KG1 (cell line): ENCODE measurements at places on chromosomes 16 and 17.

- no peak for DNase-seq
These were observed 10.5 kb downstream of the PIMREG start for GRCh38 chr17:6454495-6455320.

GRCh38 chr17:39729280-39729851 is 966 bp downstream of the MIEN1 start:
- DNase-seq = no peak

GRCh38 chr17:44981221-44981968 is 13.3 kb upstream of the C1QL1 start:
- no peak for DNase-seq

DNA sequence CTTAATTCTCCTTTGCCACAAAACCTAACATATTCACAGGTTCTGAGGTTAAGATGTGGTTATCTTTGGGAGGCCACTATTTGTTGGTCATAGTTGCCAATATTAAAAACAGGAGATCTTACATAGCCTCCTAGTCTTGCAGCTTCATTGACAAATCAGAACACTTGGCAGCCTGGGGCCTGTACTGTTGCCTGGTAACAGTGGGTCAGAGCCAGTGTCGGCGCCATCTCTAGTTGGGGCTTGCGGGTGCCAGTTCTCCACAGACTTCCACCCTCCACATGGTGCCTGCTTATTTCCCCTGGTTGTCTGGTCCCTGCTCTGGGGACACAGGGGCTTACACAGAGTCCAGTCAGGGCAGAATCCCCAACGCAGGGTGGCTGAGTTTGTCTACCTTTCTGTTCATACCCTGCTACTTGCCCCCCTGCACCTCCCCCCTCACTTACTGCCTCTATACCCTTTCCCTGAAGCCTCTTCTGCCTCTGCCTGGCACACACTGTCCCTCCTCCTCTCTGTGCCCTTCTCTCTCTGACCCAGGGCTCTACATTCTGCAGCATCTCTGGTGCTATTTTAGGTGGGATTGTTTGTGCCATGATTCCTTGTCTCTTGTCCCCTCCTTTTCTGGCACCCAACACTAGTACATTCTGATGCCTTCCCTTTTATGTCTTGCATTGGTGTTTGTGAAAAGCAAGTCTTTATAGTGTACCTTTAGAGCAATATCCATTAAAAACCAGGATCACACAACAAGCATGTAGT is 13.4 kb downstream of the EPN2 start:
- DNase-seq = no peak

- DNase-seq = no peak
These were observed 179.1 kb downstream of the TOX3 start for GRCh38 chr16:52367821-52368220.
